ENCODE measurements at places on chromosomes 16 and 17. TPM values are rescaled to one million over a fixed set of nuclear protein-coding genes. Genes with fewer than 3 reads are reported as not detected.
A peak's percentile ranks its signal among the peaks of the same experiment; 100 is the strongest.

DNA sequence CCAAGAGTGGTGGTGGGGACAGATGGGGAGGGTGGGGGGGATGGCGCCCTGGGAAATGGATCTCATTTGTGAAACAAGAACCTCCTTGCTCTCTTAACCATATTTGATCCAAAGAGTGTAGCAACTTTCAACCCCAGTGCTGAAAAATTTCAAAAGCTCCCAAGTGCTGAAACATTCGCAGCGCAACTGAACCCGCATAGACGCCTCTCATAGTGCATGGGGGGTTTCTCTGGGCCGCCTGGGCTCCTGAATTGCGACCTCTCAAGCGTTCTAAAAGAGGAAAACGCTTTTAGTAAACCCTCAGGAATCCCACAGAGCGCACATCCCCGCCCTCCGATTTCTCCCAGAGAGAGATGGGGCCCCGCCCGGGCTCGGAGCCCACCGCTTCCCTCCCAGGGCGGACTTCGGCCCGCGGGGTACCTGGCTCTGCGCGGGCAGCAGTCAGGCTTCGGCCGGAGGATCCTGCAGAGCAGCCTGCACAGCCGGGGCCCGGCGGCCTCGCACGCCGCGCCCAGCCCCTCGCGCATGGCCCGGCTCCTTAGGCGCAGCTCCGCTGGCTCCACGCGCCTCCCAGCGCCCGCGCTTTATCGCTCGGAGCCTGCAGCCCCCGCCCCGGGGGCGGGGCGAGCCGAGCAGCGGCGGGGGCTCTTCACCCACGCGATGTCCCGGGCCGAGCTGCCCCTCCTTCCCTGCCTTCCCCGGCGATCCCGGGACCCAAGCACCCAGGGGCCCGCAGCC, 7.0 kb downstream of the NOS2 start:
- DNase-seq, result peak; percentile 24

- no peak for DNase-seq
Observed at GRCh38 chr17:18028952-18029540, 9.9 kb downstream of the ATPAF2 start.

Gene USP43
- not detected for total RNA-seq

- DNase-seq, result no peak
Observed at GRCh38 chr17:67998466-67998865, 2.2 kb upstream of the C17orf58 start.

GRCh38 chr16:87791295-87792204, 25.8 kb upstream of the KLHDC4 start:
- no peak for DNase-seq

Gene MPP2
- 0.42 TPM for total RNA-seq

- no peak for DNase-seq
Observed at GRCh38 chr16:81096715-81097208, 567 bp upstream of the GCSH start.

DNA sequence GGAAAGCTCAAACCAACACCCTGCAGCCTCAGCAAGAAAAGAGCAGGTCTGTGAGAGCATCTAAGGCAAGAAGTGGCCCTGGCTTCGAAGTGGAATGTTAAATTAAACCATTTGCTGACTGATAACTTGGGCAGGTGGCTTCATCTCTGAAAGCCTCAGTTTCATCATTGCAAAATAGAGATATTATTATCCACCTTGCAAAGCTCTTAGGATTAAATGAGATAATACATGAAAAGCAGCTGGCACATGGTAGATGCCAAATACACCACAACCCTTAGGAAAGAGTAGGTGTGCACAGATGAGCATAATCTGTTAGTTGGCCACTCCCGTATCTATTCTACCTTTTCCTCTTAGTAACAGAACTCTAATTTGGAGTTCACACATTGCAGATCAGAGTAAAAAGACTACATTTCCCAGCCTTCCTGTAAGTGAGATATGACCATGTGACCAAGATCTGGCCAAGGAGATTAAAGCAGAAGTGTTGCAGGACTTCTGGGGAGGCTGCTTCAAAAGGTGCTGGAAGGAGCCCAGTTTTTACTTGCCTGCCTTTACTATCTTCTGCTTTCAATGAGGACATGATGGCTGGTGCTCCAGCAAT, 288.7 kb downstream of the SOX9 start:
- no peak for DNase-seq

Gene KCNAB3
- 0.77 TPM for total RNA-seq

DNA sequence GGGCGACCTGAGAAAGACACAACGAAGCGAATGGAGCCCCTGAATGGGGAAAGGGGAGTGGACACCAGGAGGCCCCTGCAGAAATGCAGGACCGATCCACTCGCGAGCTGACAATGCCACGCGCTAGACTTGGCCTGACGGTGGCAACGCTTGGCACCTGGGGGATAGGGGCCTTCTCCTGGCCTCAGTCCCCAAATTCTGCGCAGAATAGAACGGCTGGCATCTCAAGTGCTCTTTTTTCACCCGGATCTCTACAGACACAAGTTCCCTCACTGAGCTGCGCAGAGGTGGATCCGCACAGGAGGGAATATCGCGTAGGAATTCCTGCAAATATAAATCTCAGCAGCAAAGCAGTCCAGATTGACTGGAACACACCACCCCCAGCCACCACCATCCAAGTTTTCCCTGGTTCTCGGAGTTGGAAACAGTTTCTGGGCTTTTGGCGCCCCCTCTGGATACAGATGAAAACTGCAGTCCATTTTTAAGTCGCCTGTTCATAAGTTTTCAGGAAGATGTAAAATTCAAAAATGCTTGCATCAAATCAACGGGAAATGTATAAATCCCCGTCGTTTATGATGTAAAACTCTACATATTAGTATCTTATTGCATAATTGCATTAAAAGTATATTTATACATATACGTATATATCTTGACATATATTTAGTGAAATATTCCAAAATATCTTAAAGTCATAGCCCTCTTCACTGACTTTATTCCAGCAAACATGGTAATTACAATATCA, 2.3 kb upstream of the SOX9 start:
- DNase-seq, result peak; percentile 52

DNA sequence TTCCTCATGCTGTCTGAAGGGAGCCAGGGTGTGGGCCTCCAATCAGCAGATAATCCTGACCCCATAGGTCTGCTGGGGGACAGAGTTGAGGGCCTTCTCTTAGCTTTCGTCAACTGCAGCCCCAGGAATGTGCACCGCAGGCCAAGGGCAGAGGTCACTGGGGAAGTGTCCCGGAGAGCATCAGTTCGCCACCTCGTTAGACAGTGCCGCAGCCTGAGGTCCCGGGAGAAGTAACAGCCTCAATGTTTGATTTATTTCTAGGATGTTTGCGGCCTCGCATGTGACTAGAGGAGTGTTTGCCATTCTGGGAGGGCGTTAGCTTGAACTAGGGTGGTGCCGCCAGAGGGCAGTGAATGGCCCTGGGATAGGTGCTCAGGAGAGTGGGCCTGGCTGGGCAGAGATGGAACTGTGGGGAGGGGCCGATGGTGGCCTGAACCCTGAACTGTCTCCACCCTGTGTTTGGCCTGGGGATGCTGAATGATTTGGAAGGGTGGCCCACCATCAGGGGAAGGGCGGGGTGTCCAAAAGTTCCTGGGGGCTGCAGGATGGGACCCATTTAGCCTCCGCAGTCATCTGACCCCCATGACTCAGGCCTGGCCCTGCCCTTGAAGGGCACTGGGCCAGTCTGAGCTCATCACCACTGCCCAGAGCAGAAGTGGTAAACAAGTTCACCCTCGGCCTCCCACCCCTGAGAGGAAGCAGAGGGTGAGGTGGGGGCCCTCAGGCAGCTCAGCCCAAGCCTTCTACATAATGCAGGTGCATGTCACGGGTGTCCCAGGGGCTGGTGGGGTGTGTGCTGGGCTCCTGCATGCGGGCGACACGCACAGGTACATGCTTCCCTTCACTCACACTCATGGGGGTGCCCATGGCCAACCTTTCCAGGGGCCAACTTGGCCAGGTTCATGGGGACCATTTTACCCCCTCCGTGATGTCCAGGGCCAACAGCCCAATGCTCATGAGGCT, 12.4 kb upstream of the TAC4 start:
- DNase-seq, result no peak

DNA sequence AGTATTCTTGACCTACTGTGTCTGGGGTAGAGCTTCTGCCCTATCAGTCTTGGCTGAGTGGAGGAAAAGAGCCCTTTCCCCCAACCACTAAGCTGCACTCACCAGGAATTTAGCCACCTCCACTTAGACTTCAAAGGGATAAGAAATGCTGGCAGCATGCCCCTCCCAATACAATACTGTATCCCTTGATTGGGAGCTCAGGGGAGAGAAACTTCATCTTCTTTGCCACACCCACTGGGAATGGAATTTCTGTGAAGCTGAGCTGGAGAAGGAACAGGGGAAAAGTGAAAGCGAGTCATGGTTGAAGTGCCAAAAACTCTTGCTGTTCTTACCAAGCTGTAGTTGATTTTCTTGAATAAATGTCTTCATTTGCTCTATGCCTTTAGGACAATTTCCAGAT, 68.8 kb downstream of the CEP112 start:
- DNase-seq, result no peak

GRCh38 chr17:28904800-28905199, 1.9 kb upstream of the DHRS13 start:
- DNase-seq, result no peak

Gene SLC16A6
- 0.82 TPM for total RNA-seq

DNA sequence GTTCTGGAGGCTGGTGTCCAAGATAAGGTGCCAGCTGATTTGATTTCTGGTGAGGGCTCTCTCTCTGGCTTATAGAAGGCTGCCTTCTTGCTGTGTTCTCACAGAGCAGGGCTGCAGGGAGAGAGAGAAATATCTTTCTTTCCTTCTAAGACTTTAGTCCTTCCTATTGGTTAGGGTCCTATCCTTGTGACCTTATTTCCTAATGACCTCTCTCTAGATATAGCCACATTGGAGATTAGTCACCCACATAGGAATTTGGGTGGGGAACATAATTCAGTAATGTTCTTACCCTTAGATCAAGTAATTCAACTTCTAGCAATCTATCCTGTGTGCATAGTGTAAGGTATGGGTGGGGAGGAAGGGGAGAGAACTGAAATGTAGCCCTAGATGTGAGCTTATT, 18.0 kb upstream of the ABCA5 start:
- DNase-seq, result no peak

DNA sequence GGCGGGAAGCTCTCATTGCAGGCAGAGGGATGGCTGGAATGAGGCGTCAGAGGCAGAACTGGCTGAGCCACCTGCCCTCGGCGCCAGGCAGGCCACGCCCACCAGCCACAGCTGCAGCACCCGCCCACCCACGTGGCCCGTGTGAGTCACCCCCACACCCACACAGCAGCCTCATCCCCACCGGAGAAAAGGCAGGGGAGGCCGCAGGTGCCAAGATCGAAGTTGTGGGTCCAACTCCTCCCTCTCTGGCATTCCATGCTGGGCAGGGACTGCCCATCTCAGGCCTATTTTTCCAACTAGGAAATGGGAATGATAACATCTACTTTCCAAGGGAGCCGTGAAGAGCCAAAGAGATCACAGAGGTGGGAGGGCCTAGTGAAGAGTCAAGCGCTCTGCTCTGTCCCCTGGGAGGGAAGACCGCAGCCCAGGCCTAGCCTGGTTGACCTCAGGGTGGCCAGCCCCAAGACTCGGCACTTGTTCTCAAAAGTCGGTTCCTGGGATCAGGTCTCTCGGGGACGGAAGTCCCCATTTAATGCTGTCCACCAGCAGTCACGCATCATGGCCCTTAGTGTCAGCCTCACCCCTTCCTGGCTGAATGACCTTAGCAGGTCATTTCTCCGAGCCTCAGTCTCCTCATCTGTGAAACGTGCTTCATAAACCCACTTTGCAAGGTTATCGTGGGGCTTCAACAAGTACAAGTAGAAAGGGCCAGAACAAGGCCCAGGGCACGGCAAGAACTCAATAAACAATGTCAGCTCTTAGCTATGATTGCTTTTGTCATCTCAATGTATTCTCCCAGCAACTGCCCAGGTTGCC, at the start of gene TRPV3:
Gene TRPV3 (minus strand): TSS at position 45 of the 816 bp plus-strand sequence. CDS start 2,962 bp downstream, outside the sequence.
- DNase-seq, result peak; percentile 36

Gene WDR81
- total RNA-seq, result 15.1 TPM
